Fibroblast of pulmonary artery (primary cell): ENCODE measurements at places on chromosomes 11 and 22.

GRCh38 chr11:110301577-110301976 lies 5.2 kb upstream of the RDX start:
- DNase-seq, result no peak

- no peak for DNase-seq
Measured at GRCh38 chr11:111189466-111189865, 56.1 kb upstream of the POU2AF2 start.

- DNase-seq, result peak; percentile 13
Measured at GRCh38 chr11:76248210-76248609, 41.9 kb upstream of the WNT11 start.

DNA sequence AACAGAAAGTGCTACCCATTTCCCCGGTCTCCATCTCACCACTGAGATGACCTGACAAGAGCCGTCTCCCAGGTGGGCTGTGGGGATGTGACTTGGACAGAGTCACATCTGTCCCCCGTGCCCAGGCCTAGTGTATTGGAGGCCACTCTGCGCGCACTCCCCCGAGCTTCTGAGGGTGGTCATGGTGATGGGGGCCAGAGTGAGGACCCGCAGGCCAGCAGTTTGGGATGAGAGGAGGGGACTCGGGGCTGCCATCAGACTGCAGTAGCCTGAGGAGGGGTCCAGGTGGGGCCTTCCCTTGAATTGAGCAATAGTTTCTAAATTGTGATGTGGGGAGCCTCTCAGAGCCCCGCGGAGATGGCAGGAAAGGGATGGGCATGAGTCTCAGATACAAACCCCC lies 852.6 kb downstream of the TBC1D22A start:
- DNase-seq, result no peak

- no peak for DNase-seq
Measured at GRCh38 chr11:96229354-96229977, 113.5 kb downstream of the MAML2 start.

DNA sequence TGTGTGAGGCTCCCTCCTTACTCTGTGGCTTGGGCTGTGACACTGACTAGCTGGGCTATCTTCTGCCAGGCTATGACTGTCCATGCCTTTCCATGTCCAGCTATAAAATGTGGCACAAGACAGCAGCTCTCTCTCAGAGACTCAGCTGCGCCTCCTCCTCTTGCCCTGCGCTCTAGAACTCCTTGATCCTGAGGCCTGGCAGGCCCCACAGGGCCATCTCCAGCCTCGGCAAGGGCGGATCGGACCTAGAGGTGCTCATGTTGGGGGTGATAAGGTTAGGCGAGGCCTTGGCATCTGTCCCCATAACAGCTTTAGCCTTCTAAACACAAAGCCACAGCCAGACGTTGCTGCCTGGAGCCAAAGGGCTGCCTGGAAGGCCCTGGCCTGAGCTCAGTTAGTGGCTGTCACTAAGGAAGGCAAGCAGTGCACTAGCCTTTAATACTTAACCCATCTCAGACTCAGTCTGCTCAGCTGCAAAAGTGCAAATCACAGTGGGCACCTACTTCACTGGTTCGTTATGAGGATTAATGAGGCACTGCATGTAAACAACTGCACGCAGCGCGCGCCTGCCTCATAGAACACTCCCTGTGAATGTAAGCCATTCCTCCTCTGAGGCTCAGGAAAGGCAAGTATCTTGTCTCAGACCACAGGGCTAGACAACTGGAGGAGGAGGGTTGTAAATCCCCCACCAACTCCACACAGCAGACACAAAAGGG lies 1.2 kb downstream of the GUCD1 start:
- no peak for DNase-seq

GRCh38 chr11:70866834-70867233 lies 385.5 kb downstream of the SHANK2 start:
- DNase-seq, result no peak

DNA sequence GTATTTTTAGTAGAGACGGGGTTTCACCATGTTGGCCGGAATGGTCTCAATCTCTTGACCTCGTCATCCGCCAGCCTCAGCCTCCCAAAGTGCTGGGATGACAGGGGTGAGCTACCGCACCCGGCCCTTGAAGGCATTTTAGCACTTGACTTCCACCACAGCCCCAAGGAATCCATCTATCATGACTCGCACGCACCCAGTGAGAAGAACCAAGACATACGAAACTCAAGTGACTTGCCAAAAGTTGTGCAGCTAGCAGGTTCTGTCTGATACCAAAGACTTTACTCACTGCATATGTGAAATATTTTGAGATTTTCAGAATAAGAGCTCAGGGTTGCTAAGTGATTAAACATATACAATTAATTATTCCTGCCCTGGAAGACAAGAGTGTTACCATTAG lies 21.0 kb downstream of the FLI1 start:
- DNase-seq, result peak; percentile 94

GRCh38 chr11:124873951-124874350 lies 8.7 kb downstream of the ROBO3 start:
- no peak for DNase-seq

GRCh38 chr11:63764340-63764678 lies 4.3 kb downstream of the ZFTA start:
- DNase-seq, result no peak

DNA sequence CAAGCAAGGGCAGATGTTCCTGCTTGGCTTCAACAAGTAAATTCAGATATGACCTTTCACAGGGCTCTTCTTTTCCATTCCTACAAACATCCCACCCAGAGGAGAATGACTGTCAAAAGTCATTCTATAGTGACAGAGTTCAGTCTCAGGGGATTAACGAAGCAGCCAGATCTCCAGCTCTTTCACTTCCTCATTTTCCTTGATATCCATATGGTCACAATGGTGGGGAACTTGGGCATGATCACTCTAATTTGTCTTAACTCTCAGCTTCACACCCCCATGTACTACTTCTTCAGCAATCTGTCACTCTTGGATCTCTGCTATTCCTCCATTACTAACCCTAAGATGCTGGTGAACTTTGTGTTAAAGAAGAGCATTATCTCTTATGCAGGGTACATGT lies 15.0 kb upstream of the OR8B8 start:
- no peak for DNase-seq

GRCh38 chr11:77799338-77799737 lies 21.2 kb downstream of the RSF1 start:
- peak; percentile 31 for DNase-seq

DNA sequence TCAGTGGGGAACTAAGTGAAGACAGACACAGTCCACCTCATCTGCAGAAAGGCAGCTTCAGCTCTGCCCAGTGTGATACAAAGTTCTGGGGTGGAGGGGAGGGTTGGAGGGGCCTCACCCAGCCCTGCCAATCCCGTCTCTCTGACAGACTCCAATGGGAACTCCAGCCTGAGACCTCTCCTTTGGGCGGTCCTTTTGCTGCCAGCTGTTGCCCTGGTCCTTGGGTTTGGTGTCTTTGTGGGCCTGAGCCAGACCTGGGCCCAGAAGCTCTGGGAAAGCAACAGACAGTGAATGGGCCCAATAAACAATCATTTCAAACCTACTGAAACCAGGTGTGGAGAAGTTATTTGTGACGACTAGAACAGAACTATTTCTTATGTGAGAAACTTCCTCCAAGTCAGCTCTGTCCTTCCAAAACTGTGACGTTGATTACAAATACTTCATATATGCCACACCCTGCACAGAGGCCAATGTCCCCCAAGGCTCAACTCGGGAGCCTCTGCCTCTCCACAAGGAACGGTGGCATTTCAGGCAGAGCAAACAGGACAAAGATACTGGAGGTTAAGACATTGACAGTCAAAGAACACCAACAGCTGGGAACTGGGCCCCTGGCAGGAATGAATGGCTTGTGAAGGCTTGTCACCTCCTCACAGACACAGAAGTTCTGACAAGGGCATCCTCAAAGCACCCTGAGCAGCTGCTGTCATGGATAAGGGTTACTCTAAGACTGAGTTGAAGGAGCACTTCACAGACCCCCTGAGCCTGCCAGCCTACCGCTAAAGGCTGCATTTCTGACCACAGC lies 8.2 kb downstream of the ZP1 start:
- DNase-seq, result no peak

DNA sequence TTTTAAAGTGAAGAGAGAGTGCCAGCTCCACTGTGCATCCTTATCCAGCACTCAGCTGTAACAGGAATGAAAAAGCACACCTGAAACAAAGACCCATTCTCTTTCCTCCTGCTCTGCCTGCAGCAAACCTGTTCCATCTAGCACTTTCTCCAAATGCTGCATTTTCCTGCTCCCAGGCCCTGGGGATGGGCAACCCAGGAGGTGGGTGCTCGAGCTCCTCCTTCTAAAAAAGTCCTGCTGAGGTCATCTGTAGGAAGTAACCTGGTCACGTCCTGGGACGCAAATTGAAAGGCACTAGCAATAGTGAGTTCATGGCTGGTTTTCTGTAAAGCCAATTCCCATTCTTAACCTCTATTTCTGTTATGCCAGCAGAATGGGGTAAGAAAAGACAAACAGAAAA lies 173.7 kb downstream of the MAML2 start:
- DNase-seq, result no peak

DNA sequence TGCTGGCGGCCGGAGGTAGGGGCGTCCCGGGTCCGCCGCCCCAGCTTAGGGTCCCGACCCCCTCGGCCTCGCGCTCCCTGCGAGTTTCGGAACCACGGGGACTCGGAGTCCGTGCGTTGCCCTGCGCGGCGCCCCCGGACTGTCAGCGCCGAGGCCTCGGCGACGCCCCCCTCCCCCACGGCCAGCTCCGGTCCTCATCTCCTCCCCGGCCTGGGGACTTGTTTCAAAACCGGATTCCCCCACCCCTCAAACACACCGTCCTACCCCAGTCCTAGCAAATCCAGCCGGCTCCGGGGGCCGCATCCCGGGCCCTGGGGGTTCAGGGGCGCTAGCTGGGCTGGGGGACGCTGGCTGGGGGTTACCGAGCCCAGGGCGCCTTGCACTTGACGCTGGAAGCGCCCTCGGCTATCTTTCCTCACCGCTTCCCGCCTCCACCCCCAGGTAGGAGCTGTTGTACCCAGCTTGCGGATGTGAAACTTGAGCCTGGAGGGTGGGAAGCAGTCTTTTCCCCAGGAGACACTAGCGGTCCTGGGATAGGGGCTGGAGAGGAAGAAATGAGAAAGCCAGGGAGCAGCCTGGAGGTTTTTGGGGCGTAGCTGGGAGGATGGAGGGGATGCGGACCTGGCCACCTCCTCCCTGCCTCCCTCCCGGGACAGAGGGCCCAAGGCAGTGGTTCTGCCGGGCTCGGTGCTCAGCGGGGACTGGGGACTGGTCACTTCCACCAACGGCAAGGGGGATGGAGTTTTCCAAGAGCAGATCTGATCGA lies 550 bp downstream of the FBLN1 start:
- DNase-seq, result no peak

DNA sequence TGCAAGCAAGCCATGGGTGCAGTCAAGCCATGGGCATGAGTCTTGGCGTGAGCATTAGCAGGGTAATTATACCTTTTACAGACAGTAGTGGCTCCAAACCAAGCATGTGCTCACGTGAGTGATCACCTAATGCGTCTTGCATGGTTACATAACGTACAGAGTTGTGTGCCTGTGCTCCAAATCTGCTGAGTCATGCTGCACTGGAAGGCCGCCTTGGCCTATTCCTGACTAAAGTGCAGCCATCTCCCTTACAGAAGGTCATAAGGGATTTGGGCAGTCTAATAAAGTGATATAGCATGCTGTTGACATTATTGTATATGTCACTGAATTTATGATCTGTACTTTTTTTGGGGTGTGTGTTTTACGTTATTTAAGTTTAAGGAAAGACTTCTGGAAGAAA lies 102.4 kb downstream of the ARHGAP42 start:
- no peak for DNase-seq

- DNase-seq, result no peak
Measured at GRCh38 chr11:73461335-73461840, 85.2 kb downstream of the RELT start.

GRCh38 chr11:125132596-125132995 lies 21.2 kb upstream of the TMEM218 start:
- DNase-seq, result no peak

GRCh38 chr11:44709281-44709562 lies 17.5 kb upstream of the TSPAN18 start:
- DNase-seq, result no peak

DNA sequence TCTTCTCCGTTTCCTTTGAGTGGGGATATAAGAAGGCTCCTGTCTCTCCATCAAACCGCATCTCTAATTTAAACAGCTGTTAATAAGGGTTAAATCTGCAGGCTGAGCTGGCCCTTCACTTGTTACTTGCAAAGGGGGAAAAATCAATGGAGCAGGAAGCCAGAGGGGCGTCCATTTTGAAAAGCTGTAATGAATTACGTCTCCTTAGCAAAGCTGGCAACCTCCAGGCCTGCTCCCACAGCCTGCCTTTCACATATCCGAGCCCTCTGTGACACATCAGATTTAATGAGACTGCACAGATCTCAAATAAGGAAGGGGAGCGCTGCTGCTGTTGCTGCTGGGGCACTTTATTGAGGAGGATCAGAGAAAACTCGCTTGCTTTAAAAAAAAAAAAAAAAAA lies 320.8 kb downstream of the BLID start:
- no peak for DNase-seq

DNA sequence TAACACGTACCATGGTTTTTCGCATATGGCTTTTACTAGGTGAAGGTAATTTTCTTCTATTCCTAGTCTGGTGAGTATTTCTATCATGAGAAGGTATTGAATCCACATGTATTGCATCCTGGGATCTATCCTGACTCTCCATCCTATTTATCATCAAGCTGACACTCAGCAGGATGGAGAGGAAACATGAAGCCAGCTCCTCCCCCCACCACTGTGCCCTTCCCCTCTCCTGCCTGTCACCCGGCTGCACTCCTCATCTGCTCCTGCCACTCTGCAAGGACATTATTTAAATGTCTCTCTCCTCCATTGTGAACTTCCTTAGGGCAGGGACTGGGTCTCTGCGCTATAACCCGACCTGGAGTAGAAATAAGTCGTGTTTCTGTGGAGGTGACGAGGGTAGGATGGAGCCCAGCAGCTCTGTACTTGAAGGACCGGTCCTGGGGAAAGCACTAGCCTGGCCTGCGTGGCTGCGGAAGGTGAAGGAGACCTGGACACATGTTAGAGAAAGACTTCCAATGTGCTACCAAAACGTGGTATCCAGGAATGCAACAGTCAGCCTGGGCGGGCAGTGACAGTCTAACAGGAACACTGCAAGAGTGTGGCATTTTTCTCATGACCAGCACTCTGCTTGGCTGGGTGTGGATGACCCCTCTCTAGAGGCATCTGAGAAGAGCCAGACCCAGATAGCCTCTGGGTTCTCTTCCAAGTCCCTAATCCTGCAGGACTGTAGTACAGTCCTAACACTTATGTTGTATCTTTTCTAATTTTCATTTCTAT lies 111.2 kb downstream of the MICAL3 start:
- no peak for DNase-seq
